ENCODE measurements at places on chromosomes 2 and 18.

GRCh38 chr2:155145758-155146229 lies 447.3 kb downstream of the KCNJ3 start:
- no peak overlapping the region for H3K27ac ChIP-seq
- H3K4me3 ChIP-seq, result no peak overlapping the region
- H3K4me1 ChIP-seq, result no peaks in the 10 kb centered on the region
- no peak for DNase-seq
- no peaks in the 10 kb centered on the region for H3K36me3 ChIP-seq

GRCh38 chr2:27471961-27472360 lies 17.6 kb downstream of the IFT172 start:
- H3K4me3 ChIP-seq, result no peak overlapping the region
- no peak overlapping the region for H3K27ac ChIP-seq
- no peaks in the 10 kb centered on the region for H3K4me1 ChIP-seq
- H3K36me3 ChIP-seq, result peaks cover 23% of the 10 kb centered on the region
- H3K27me3 ChIP-seq, result no peaks in the 10 kb centered on the region
- no peak for DNase-seq

DNA sequence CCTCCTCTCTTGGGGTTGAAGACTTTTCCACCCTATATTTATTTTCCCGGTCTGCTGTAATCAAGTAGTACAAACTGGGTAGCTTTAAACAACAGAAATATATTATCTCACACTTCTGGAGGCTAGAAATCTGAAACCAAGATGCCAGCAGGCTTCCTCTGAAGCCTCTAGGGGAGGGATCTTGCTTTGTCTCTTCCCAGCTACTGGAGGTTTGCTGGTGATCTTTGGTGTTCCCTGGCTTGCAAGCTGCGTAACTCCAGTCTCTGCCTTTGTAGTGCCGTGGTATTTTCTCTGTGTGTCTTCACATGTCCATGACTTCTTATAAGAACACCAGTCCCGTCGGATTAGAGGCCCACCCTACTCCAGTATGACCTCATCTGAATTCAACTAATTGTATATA lies 44.4 kb downstream of the MYO3B start:
- no peaks in the 10 kb centered on the region for H3K27me3 ChIP-seq
- no peak overlapping the region for H3K4me3 ChIP-seq
- H3K4me1 ChIP-seq, result peaks cover 12% of the 10 kb centered on the region
- H3K27ac ChIP-seq, result no peak overlapping the region

GRCh38 chr2:70516596-70516995 lies 37.0 kb downstream of the TGFA start:
- no peaks in the 10 kb centered on the region for H3K27me3 ChIP-seq
- no peaks in the 10 kb centered on the region for H3K36me3 ChIP-seq
- no peaks in the 10 kb centered on the region for H3K4me1 ChIP-seq
- no peak for DNase-seq

GRCh38 chr2:173553593-173553992 lies 198.9 kb downstream of the CDCA7 start:
- no peak for DNase-seq
- no peak overlapping the region for H3K27ac ChIP-seq
- no peaks in the 10 kb centered on the region for H3K27me3 ChIP-seq
- H3K4me1 ChIP-seq, result peaks cover 5% of the 10 kb centered on the region
- H3K36me3 ChIP-seq, result no peaks in the 10 kb centered on the region

DNA sequence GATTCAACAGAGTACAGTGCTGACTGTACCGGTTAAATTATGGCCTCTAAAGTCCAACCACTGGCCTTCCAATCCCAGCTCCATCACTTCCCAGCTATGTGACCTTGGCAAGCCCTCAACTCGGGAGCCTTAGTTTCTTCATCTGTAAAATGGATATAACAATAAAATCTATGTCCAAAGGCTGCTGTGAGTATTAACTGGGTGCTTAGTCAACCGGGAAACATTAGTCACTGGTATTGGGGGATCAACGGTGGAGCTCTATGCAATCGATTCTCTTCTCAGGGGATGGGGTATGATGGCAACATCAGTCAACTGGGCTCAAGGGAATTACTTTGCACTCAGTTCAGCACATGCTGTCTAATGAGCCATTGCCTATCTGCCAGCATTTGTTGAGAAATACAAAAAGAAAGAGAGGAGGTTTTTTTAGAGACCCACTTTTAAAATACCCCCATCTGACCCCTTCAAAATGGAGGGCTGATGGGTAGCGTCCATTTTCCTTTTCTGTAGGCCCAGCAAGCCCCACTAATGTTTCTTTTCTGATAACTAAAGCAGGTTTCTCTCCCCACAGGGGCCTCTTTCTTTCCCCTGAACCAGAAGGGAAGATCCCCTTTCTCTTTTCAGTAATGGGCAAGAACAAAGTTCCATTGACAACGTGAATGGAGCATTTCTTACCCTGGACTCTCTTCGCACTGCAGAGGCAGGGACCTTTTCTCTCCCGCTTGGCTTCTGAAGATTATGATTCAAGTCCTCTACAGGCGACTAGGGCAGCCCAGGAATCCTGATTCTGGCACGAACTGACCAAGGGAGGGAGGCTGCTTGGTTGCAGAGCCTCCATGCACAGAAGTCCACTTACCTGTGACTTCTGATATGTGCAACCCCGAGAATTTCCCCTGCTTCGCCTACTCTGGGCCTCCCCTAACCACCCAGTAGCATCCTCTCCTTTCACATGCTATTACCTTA lies 8.7 kb upstream of the AGFG1 start:
- H3K4me3 ChIP-seq, result no peak overlapping the region
- no peak overlapping the region for H3K27ac ChIP-seq
- peaks cover 27% of the 10 kb centered on the region for H3K4me1 ChIP-seq
- H3K27me3 ChIP-seq, result no peaks in the 10 kb centered on the region
- H3K36me3 ChIP-seq, result no peaks in the 10 kb centered on the region

DNA sequence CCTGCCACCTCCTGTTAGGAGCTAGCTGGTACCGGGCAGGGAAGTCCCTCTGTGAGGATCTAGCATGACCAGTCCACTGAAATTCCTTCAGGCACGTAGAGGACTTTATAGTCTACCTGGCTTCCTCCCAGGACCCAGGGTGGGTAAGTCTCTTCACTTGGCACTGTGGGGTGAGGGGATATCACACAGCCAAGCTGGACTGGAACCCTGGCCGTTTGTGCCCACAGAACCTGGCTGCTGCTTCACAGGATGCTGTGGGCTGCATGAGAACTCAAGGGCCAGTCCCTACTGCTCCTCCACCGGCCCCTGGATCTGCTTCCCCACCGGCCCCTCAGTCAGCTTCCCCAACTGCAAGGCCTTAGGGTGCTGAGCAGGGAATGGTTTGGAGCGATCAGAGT lies 35.8 kb downstream of the HS1BP3 start:
- H3K27ac ChIP-seq, result peak overlapping the region; percentile 99
- H3K4me1 ChIP-seq, result peaks cover 93% of the 10 kb centered on the region
- H3K36me3 ChIP-seq, result no peaks in the 10 kb centered on the region

- H3K27ac ChIP-seq, result no peak overlapping the region
- no peak overlapping the region for H3K4me3 ChIP-seq
- DNase-seq, result no peak
- H3K27me3 ChIP-seq, result no peaks in the 10 kb centered on the region
- H3K36me3 ChIP-seq, result no peaks in the 10 kb centered on the region
- no peaks in the 10 kb centered on the region for H3K4me1 ChIP-seq
Observed at GRCh38 chr2:223625652-223626051, 23.5 kb upstream of the SCG2 start.

DNA sequence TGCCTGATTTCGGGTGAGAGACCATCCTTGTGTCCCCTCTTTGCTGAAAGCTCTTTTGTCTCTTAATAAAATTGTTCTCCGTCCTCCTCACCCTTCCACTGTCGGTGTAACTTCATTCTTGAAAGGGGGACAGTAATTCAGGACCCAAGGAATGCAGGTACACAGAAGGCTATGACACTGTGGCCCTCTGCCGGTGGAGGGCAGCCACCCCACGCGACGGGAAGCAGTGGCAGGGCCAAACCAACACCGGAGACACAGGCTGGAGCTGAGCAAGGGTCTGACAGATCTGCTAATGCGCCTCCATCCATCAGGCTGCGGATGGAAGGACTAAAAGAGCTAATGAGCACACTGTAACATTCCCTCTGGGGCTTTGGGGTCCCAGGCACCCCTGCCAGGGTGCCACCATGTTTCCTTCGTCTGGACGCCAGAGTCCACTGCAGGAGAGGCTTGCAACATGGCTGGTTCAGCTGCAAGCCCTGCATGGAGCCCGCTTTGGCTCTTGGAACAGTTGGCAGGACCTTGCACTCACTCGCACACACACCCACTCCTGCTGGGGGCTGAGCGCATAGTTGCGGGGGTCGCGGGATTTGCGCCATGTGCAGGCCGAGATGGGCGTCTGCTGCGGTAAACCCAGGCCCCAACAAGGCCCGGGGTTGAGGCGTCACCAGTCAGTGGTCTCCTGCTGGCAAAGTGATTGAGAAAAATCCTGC lies 544.1 kb upstream of the CDH7 start:
- H3K4me1 ChIP-seq, result no peaks in the 10 kb centered on the region
- no peak overlapping the region for H3K27ac ChIP-seq
- no peaks in the 10 kb centered on the region for H3K27me3 ChIP-seq
- no peak for DNase-seq

- no peak overlapping the region for H3K27ac ChIP-seq
- no peak for DNase-seq
- no peaks in the 10 kb centered on the region for H3K4me1 ChIP-seq
- no peak overlapping the region for H3K4me3 ChIP-seq
Observed at GRCh38 chr2:240300840-240301239, 134.6 kb upstream of the GPC1 start.

- H3K27ac ChIP-seq, result no peak overlapping the region
- H3K27me3 ChIP-seq, result no peaks in the 10 kb centered on the region
- H3K4me3 ChIP-seq, result peak overlapping the region; percentile 20
- peaks cover 2% of the 10 kb centered on the region for H3K4me1 ChIP-seq
Observed at GRCh38 chr2:99607861-99608491, 118.2 kb upstream of the REV1 start.
